ENCODE measurements at places on chromosomes 2 and 18. TPM values are rescaled to one million over a fixed set of nuclear protein-coding genes. Genes with fewer than 3 reads are reported as not detected.

- DNase-seq, result no peak
These were observed 321.0 kb upstream of the NRP2 start for GRCh38 chr2:205361272-205361671.

- DNase-seq, result no peak
These were observed 27.9 kb downstream of the PXDN start for GRCh38 chr2:1716441-1716840.

GRCh38 chr2:121689356-121689755 is 40.1 kb upstream of the CLASP1 start:
- no peak for DNase-seq

DNA sequence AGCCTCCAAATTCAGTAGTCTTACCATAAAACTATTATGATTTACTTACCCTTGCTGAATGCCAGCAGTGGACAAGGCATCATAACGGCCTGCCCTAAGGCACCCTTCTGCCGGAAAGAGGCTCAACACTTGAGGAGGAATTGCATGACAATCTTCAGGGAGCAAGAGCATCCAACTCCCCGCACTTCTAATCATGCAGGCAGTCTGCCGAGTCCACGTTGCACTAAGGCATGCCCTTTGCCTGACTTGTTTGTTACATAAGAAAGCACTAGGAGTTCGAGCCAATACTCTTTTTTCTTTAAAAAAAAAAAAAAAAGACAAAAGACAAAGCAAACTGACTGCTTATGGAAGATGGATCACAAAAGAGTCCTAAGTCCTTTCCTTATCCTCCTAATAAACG is 17.9 kb upstream of the SPTBN1 start:
- DNase-seq, result no peak

DNA sequence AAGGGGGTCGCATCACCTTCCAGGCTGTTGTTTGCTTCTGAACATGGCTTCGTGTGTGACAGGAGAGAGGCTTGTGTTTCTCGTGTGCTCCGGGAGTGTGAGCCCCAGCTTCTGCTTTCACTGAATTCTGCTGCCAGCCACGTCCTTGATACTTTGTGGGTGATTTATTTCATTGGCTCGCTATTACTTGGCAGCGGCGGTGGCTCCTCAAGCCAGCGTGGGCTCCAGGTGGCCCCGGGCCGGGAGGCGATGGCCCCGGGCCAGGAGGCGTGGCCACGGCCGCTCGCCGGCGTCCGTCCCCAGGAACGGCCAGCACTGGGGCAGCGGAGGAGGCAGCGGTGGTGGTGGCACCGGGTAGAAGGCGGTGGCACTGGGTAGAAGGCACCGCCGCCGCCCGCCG is 63.1 kb downstream of the NAPG start:
- DNase-seq, result no peak

- DNase-seq, result no peak
These were observed 1233.2 kb upstream of the ZEB2 start for GRCh38 chr2:145753041-145753608.

DNA sequence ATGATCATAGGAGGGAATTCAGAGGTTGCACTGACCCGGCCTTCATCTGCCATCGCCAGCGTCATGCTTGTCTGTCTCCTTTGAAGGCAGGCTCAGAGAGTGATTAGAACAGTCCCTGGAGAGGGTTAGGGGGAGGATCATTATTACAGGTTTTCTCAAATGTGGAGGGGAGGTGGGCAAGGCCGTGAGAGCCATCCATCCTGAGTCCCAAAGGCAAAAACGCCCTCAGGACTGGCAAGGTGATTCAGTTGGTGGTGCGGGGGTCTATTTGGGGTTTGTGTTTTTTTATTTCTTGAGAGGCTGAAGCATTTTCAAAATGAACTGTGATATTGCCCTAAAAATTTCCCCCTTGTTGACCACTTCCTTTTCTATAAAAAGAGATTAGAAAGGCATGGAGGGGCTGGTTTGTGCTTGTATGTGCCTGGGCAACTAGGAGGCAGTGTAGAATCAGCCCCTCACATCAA is 39.3 kb upstream of the GYPC start:
- DNase-seq, result no peak

The NYAP2 gene
- 0.08 TPM for polyA plus RNA-seq

The SRD5A2 gene
- polyA plus RNA-seq, result not detected

The EN1 gene
- not detected for polyA plus RNA-seq

Measured in left renal cortex interstitium (tissue), 4 donors.